ENCODE measurements at places on chromosomes 2 and 18.

GRCh38 chr2:233261819-233262555 is 10.5 kb downstream of the ATG16L1 start:
- DNase-seq = no peak

DNA sequence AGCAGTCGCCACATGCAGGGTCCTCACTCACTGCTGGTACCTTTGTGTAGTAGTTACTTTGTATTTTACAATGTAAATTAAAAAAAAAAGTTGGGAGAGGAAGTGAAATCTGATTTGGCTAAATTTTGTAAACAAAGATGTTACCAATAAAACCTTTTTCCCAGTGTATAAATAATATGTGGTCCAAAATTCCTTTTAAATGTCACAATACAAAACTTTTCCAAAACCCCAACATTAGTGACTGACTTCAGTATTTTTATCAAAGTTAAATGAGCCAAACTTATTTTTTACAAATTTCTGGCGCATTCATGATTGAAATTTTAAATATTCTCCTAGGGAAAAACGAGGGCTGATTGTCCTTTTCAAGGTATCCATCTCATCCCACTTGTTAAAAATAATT is 239.9 kb downstream of the AGAP1 start:
- DNase-seq = no peak

DNA sequence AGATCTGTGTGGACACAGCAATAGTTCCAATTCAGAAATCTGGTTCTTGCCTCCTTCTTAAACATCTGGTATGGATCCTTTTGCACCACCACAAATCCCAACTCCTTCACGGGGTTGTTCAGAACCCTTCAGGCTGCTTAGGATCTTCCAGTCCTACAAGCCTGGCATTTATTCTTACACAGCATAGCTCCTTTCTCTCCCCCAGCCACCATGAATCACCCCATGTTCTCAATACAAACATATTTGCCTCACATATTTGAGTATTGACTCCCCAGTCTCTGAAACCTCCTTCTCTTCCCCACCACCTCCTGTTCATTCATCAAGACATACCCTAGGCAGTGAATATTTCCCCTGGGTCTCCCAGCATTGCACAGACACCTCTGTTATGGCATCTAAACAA is 155.2 kb downstream of the ALK start:
- DNase-seq = no peak

- DNase-seq = no peak
These were observed 147.2 kb upstream of the CELF4 start for GRCh38 chr18:37712776-37713175.

DNA sequence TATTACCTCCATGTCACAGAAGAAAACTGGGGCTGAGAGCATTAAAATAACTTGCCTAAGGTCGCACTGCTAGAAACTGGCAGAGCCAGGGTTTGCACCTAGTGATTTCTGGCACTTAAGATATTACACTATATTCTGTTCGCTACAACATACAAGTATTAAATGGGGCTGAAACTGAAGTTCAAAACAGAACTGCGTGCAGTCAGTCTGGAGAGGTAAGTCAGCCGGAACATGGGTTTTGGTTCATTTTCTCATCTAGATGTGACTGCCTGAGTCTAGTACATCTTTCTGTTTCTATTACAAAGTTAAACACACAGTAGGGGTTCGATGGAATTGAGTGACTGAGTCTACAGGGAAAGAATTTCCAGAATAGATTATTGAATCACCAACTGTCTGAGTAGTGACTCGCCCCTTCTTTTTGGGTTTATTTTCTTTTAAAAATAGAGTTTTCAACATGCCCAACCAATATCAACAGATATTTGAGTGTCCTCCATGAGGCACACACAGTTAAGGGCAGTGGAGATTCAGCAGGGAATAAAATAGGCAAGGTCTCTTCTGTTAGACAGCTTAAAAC is 150.8 kb downstream of the RNF152 start:
- no peak for DNase-seq

- DNase-seq = no peak
These were observed 128.4 kb downstream of the ANKRD30BL start for GRCh38 chr2:132033365-132033764.

GRCh38 chr2:173436088-173436487 is 81.4 kb downstream of the CDCA7 start:
- no peak for DNase-seq

DNA sequence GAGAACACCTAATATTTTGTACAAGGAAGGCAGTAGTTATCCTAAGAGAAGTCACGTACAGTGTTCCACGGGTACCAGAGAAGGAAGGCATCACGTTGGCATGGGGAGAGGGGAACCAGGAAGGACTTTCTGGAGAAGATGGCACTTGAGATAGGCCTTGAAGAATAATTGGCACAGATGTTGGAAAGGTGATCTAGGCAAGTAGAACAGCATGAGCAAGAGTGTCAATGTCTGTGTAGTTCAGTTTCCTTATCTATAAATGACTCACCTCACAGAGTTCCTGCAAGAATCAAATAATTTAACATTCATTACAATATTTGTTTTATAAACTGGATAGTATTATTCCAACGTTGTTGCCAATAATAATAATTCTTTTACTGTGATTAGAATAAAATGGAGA is 48.3 kb upstream of the BZW1 start:
- DNase-seq = no peak

DNA sequence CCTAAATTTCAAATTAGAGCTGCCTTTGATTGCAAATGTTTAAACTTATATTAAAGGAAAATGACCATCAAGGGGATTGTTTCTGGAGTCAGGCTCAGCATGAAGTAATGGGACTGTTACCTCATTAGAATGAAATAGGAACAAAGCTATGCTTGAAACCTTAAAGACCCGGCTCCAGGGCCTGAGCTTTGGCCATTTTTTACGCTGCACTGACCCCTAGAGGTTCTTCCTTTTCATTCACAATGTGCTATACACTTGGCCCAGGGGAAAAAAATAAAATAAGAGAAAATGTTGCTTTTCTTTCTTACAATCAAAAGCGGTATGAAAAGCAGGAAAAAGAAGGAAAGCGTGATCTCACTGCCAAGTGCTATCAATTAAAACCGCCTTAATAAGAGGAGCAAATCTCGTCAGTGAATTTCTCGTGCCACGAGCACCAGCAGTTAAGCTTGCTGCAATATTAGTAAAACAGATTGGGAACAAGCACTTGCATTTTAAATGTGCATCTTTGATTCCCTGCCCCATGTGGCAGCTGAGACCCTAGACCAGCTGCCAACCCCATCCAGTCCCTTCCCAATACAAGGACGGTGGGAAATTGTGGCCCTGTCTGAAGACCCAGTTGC is 96.6 kb downstream of the MBD2 start:
- no peak for DNase-seq

DNA sequence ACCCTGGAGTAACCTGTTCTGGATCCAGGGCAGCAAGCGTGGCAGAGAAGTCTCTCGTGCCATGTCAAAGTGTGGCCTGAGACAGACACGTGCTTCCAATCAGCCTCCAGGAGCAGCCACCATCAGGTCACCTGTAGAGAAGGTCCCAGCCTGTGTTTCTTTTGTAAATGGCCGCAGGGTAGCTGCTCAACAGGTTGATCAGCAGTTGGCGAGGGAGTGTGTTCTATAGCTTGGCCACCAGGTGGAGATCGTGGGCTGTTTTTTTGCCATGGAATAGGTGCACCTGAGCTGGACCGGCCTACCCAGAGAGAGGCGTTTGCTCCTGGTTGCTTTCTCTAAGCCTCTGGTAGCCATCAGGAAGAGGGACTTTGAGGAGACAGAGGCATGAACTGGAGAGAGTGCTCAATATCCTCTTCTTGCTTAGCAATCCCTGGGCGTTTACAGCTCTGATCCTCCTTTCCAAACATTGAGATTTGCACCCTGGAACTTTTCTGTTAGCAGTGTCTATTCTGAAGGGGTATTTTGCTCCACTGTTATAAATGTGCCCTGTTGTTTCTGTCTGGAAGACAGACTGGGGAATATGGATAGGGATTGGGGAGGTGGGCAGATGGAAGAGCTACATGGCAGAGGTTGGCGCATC is 34.2 kb upstream of the EN1 start:
- DNase-seq = peak; percentile 49

DNA sequence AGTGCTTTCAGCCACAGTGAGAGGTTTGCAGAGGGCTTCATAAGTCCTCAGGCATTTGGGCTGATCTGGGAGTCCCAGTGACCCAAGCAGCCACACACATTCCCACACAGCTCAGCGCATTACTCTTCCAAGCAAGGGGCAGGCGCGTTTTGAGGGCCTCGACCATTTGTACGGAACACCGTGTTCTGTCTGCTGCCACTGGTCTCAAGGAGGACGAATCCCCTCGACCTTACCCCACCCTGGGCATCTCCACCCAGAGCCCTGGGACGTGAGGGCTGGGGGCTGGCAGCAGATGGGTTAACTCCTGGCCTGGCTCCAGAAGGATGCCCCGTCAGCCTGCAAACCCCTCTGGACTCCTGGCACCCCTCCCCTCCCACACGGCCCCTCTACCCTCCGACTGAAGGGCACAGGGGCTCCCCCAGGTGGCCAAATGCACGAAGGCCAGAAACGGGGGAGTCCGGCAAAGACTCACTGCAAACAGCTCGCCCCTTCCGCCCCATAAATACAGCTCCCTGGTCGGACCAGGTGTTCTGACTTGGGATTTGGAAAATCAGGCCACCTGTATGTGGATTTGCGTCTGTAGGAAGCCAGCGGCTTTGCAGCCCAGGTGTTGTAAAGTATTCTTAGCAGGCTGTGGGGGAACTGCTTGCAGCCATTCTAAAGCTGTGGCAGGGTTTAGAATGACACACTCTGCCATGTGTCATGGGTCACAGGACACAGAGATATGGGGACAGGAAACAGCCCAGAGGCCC is 33.6 kb upstream of the PTMA start:
- DNase-seq = peak; percentile 36

Measured in activated CD4-positive, alpha-beta T cell treated with anti-CD3 and anti-CD28 coated beads, Interleukin-2, amount 50 U/mL, for 24 hours (primary cell).